ENCODE measurements at places on chromosomes 1 and 21.

GRCh38 chr1:60918867-60919266 is 163.5 kb upstream of the NFIA start:
- no peak for DNase-seq

DNA sequence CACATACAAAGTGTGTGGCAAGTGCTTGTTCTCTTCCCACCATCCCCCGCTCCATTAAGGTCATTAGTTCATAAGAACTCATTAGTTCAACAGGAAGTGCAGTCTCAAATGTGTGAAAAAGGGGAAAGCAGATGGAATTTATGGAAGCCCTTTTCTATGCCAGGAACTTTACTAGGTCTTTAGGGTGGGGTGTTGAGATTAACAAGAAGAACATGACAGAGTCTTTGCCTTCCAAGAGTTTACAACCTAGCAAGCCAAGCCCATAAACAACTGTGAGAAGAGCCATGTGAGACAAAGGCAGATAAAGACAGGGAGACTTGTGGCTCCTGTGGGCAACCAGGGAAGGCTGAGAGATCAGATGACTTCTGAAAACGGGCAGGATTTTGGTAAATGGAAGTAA is 21.4 kb downstream of the PLEKHA6 start:
- no peak for DNase-seq

DNA sequence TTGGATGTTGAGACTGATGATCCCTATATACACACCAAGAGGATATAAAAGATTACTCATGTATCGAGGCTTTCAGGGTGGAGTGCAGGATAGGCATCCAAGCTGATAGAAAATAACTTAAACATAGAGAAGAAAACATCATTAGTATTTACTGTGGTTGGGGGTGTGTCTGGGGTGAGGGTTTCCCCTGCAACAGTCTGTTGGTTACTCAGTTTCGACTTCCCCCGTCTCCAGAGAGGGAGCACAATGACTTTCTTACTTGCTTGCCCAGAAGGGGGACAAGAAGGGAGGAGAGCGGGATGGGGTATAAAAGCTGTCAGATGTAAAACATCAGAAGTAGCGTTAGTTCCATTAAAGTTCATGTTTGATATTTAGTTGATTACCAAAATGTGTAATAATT is 717.4 kb upstream of the ZP4 start:
- no peak for DNase-seq

GRCh38 chr1:21232044-21232443 is 55.3 kb upstream of the EIF4G3 start:
- peak; percentile 66 for DNase-seq

GRCh38 chr1:36588972-36589371 is 106.3 kb upstream of the CSF3R start:
- no peak for DNase-seq

DNA sequence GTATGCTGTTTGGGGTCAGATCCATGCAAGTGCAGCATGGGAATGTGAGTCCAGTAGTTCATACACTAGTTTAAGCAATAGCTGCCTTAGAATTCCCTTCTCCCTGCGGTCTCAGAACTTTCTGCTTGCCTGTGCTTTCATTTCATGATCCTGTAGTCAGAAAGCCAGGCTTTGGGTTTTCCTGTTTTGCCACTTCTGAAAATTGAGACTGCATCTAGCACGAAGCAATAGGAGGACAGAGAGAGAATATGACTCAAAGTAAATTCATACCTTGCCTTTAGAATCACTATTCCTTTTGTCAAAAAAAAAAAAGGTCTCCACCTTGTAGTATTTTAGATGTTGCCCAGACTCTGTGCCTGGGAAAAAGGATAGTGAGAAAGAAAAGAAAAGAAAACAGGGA is 161.2 kb upstream of the SNX7 start:
- DNase-seq, result no peak

DNA sequence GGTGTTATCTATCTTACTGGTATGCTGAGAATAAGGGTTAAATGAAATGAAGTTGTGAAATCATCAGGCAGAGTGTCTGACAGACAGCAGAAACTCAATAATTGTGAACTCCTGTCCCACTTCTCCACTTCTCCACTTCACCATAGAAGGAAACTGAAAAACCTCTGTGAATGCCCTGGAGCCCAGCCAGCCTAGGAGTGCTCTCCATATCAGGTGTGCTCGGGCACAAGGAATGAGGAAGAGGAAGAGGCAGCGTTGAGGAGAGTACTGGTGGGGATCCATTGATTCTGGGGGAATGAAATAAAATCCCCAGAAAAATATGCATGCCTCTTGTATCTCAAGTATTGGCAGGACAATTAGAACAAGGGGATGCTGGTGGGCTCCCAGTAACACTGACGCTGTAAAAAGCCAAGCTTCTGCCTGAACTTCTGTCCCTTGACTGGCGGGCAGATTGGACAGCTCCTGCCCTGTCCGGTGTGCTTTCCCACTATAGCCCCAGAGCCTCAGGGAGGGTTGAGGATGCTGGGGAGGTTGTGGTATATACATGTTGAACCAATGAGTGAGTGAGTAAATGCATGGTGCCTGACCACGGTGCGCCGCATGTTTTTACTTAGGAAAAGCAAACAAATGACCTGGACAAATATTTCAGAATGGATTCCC is 47.7 kb downstream of the NMNAT2 start:
- DNase-seq, result no peak

All from retina (tissue), 1 donor.